ENCODE measurements at places on chromosomes 5 and 9. TPM values are rescaled to one million over a fixed set of nuclear protein-coding genes. Genes with fewer than 3 reads are reported as not detected.

The PKD2L2 gene
- not detected for total RNA-seq

The ANKRD18A gene
- 3.2 TPM for total RNA-seq

The PGM5 gene
- not detected for total RNA-seq

The DMRTA1 gene
- total RNA-seq: not detected

The IRGM gene
- 1.3 TPM for total RNA-seq

The PLEKHG4B gene
- 0.04 TPM for total RNA-seq

The MCC gene
- total RNA-seq: 4.8 TPM

The HAVCR1 gene
- not detected for total RNA-seq

The MCTP1 gene
- 0.13 TPM for total RNA-seq

The CBY3 gene
- total RNA-seq: 0.55 TPM

The SUSD1 gene
- total RNA-seq: 5.2 TPM

The CDHR2 gene
- 0.06 TPM for total RNA-seq

Data from activated CD8-positive, alpha-beta memory T cell treated with anti-CD3 and anti-CD28 coated beads for 36 hours (primary cell).